ENCODE measurements at places on chromosomes 5 and 9. TPM values are rescaled to one million over a fixed set of nuclear protein-coding genes. Genes with fewer than 3 reads are reported as not detected.

- H3K4me1 ChIP-seq: no peaks in the 10 kb centered on the region
- H3K36me3 ChIP-seq: no peaks in the 10 kb centered on the region
- H3K27ac ChIP-seq: no peak overlapping the region
- H3K4me3 ChIP-seq: no peak overlapping the region
- H3K27me3 ChIP-seq: peaks cover 2% of the 10 kb centered on the region
Observed at GRCh38 chr5:142237707-142238106, 87.1 kb downstream of the SPRY4 start.

DNA sequence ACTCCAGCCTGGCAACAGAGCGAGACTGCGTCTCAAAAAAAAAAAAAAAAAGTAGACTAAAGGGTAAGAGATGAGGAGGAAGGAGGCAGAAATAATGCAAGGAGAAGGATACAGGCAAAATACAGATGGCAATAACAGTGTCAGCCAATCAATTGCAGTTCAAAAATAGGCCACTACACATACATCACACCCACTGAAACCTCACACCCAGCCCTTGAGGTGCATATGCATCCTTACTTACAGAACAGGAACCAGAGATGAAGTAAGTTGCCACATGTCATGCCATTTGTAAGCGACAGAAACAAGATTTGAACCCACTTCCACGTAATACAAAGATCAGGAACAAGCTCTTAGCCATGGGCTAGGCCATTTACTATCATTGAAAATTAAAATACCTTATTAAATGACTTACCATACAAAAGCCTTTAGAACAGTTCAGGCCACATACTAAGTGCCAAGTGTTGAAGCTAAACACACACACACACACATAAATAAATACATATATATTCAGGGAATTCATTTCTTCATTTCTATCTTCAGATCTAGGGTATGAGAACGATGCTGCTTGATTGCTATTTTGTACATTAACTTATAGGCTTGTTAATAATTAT lies 98.4 kb downstream of the FNBP1 start:
- peaks cover 37% of the 10 kb centered on the region for H3K4me1 ChIP-seq
- H3K36me3 ChIP-seq: peaks cover 46% of the 10 kb centered on the region
- peak overlapping the region; percentile 78 for H3K27ac ChIP-seq
- peak overlapping the region; percentile 73 for H3K4me3 ChIP-seq

GRCh38 chr5:124641154-124641792 lies 105.2 kb downstream of the ZNF608 start:
- no peaks in the 10 kb centered on the region for H3K36me3 ChIP-seq
- no peak overlapping the region for H3K4me3 ChIP-seq
- H3K27ac ChIP-seq: no peak overlapping the region
- DNase-seq: no peak

Gene MOB3B
- 0.12 TPM for total RNA-seq

DNA sequence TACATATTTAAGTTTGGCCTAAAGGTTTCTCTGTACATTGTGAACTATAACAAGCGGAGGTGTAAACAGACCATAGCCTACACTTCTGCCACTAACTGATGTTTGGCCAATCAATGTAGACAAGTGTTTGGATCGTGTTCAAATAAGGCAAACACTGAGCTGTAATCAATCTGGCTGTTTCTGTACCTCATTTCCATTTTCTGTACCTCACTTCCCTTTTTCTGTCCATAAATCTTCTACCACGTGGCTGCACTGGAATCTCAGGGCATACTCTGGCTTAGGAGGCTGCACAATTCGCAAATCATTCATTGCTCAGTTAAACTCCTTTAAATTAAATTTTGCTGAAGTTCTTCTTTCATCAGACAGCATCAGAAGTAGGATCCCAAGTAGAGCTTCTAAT lies 140.9 kb downstream of the SLC25A46 start:
- no peaks in the 10 kb centered on the region for H3K27me3 ChIP-seq
- no peak overlapping the region for H3K4me3 ChIP-seq
- no peak for DNase-seq
- H3K4me1 ChIP-seq: no peaks in the 10 kb centered on the region
- H3K36me3 ChIP-seq: no peaks in the 10 kb centered on the region

GRCh38 chr9:112249277-112249676 lies 74.2 kb upstream of the SUSD1 start:
- peaks cover 6% of the 10 kb centered on the region for H3K4me1 ChIP-seq
- H3K27ac ChIP-seq: peak overlapping the region; percentile 8
- DNase-seq: no peak
- H3K4me3 ChIP-seq: peak overlapping the region; percentile 5
- peaks cover 35% of the 10 kb centered on the region for H3K36me3 ChIP-seq
- no peaks in the 10 kb centered on the region for H3K27me3 ChIP-seq

Gene ARL14EPL
- not detected for total RNA-seq

Gene SLC1A1
- 0.76 TPM for total RNA-seq

DNA sequence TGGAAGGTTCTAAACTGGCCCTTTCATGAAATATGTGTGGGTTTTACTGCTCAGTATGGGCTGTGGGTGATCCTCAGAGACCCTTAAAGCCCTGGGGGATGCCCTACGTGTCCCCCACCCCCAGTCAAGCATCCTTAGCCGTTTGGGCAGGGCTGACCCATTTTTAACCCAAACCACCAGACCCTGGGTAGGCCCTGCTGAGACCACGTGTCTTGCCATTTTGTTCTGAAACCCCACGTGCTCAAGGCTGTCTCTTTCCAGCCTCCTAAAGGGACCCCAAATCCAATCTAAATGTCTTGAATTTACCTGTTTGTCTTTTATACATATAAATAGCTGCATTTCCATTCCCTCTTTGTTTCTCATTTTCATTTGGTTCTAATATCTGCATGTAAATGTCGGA lies 94.9 kb downstream of the PAX5 start:
- H3K4me1 ChIP-seq: no peaks in the 10 kb centered on the region
- H3K27ac ChIP-seq: no peak overlapping the region
- no peak for DNase-seq
- no peaks in the 10 kb centered on the region for H3K27me3 ChIP-seq

DNA sequence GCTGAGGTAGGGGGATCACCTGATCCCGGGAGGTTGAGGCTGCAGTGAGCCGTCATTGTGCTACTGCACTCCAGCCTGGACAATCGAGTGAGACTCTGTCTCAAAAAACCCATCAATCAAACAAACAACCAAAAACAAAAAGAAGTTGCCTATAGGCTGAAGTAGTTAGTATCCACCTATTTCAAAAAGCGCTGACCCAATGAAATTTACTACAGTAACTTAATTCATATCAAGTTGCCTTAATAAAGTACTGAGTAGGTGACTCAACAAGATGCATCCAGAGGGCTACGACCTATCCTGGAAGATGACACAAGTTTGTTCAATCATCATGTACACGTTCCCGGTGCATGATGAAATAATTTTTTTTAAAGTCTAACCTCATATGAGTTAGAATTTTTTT lies 648.6 kb upstream of the DMAC1 start:
- H3K4me3 ChIP-seq: no peak overlapping the region
- no peaks in the 10 kb centered on the region for H3K4me1 ChIP-seq
- H3K36me3 ChIP-seq: no peaks in the 10 kb centered on the region

DNA sequence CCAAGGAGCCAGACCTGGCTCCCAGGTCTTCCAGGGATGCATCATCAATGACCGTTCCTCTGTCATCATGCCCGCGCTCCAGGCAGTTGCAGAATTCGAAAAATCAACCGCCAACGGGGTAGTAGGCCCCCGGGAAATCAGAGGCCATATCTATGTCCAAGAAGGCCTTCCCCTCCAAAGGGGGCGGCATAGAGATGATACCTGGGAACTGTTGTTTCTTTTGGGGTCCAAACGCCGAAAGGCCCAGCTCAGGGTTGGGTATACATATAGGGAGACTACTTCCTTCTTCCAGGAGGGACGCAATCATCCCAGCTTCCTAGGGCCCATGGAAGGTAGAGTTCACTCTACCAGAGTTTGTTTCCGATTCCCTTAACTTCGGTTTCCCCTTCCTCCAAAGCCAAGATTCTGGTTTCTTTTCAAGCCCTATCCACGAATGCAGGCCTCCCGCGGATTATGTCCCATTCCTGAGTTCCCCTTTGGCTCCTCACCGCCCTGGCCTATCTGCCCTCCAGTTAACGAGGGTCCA lies 754 bp downstream of the DCAF12 start:
- peak overlapping the region; percentile 90 for H3K4me3 ChIP-seq
- peaks cover 41% of the 10 kb centered on the region for H3K4me1 ChIP-seq
- H3K27ac ChIP-seq: peak overlapping the region; percentile 94
- no peaks in the 10 kb centered on the region for H3K27me3 ChIP-seq
- peaks cover 18% of the 10 kb centered on the region for H3K36me3 ChIP-seq
- DNase-seq: no peak

DNA sequence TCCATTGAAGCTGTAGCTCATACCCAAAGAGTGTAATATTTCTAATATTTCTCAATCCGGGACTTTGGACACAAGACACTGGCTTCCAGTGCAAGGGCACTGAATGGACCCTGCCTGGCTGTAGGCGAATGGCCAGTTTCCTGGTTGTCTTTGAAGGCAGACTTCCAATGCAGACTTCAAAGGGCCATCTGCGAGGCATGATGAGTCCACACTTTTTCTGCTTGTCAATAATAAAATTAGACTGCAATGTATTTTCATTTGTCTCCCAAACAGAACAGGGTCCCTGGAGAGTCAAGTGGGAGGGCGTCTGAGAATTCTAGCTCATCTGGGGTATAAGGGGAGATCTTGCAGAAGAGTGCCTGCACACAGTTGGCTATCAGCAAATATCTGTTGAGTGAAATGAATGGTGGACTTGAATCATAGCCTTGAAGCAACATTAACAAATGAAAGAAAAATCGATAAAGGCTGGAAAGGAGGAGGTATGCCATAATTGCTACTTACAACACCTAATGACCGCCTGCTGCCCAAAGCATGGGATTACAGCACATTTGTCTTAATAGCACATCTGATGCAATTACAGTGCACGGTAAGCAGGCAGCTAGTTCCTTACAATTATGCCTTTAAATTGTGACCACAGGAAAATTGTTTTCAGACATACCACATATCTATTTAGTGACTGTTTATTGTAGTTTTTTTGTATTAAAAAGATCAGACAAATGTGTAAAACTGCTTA lies 137.5 kb downstream of the ARHGEF28 start:
- no peaks in the 10 kb centered on the region for H3K4me1 ChIP-seq
- peaks cover 2% of the 10 kb centered on the region for H3K27me3 ChIP-seq
- no peak overlapping the region for H3K27ac ChIP-seq
- no peak for DNase-seq
- H3K4me3 ChIP-seq: no peak overlapping the region
- no peaks in the 10 kb centered on the region for H3K36me3 ChIP-seq

DNA sequence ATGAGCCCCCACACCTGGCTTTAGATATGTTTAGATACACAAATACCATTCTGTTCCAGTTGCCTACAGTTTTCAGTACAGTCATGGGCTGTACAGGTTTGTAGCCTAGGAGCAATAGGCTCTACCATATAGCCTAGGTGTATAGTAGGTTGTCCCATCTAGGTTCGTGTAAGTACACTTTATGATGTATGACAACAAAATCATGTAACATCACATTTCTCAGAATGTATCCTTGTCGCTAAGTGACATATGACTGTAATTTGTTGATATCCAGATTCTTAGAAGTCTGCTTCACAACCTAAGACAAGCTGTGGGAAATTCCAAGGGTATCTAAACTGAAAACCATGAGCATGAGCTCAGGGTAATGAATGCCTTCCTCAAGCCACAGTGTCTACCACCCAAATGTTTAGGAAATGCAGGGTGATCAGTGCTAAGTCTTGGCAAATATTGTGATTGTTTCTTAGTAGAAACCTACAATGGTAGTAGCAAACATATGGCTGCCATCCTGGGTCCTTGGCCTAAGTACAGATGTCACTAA lies 8.4 kb downstream of the ECM2 start:
- no peak for DNase-seq
- H3K36me3 ChIP-seq: no peaks in the 10 kb centered on the region
- H3K4me3 ChIP-seq: no peak overlapping the region
- H3K27me3 ChIP-seq: no peaks in the 10 kb centered on the region
- H3K4me1 ChIP-seq: no peaks in the 10 kb centered on the region

Gene ARL15
- total RNA-seq: 27.7 TPM

DNA sequence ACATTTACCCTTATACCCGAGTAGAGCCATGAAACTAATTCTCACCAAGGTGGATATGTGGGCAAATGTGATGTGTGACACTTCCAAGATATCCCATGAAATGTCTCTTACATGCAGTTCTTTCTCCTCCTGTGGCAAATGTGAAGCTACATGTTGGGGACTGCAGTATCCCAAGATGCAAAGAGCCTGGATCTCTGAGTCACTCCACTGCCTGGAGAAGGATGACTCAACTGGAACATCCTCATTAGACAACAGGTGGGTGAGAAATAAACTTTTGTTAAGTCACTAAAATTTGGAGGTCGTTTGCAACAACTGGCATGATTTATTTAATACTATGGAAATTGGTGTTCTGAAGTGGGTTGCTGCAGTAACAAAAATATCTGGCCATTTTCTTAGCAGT lies 36.5 kb upstream of the TENT4A start:
- no peak for DNase-seq
- no peak overlapping the region for H3K27ac ChIP-seq
- no peaks in the 10 kb centered on the region for H3K27me3 ChIP-seq
- H3K4me1 ChIP-seq: no peaks in the 10 kb centered on the region

Gene URM1
- total RNA-seq: 46.2 TPM

- no peak for DNase-seq
- no peaks in the 10 kb centered on the region for H3K27me3 ChIP-seq
- H3K4me3 ChIP-seq: no peak overlapping the region
- no peaks in the 10 kb centered on the region for H3K4me1 ChIP-seq
- no peak overlapping the region for H3K27ac ChIP-seq
- H3K36me3 ChIP-seq: no peaks in the 10 kb centered on the region
Observed at GRCh38 chr5:4191703-4192102, 596.1 kb downstream of the IRX1 start.

GRCh38 chr9:3924145-3924544 lies 375.7 kb downstream of the GLIS3 start:
- DNase-seq: no peak
- no peak overlapping the region for H3K4me3 ChIP-seq
- no peaks in the 10 kb centered on the region for H3K36me3 ChIP-seq
- H3K4me1 ChIP-seq: no peaks in the 10 kb centered on the region
- H3K27me3 ChIP-seq: no peaks in the 10 kb centered on the region
- no peak overlapping the region for H3K27ac ChIP-seq

Gene UGT3A1
- total RNA-seq: not detected

DNA sequence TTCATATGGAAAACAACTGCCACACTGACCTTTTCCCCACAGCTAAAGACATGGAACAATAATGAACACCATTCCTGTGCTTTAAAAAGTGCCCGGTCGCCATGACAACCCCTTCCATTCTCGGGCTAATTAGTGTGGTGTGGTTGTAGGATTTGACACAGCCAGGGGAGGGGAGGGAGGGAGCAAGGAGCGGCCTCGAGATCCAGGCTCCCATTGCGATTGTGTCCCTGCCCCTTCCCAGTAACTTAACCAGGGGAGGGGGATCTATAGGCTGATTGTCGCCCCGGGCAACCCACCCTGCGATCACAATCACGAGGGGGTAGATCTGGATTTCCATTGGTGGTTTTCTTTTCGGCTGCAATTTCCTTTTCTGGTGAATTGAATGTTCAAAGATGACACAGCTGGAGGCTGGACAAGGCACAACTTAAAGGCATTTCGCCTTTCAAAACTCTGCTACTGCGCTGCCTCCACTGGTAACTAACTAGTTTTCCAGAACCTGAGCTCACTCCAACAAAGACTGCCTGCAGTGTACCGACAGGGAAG lies 96.7 kb upstream of the RETREG1 start:
- no peak for DNase-seq
- no peak overlapping the region for H3K27ac ChIP-seq
- no peaks in the 10 kb centered on the region for H3K36me3 ChIP-seq
- no peaks in the 10 kb centered on the region for H3K27me3 ChIP-seq
- H3K4me1 ChIP-seq: no peaks in the 10 kb centered on the region
